ENCODE measurements at places on chromosomes 5 and 9. TPM values are rescaled to one million over a fixed set of nuclear protein-coding genes. Genes with fewer than 3 reads are reported as not detected.

- no peak for DNase-seq
Observed at GRCh38 chr9:129365196-129365595, 187.1 kb upstream of the IER5L start.

- DNase-seq = peak; percentile 9
Observed at GRCh38 chr9:95048225-95049087, 269.1 kb downstream of the FANCC start.

DNA sequence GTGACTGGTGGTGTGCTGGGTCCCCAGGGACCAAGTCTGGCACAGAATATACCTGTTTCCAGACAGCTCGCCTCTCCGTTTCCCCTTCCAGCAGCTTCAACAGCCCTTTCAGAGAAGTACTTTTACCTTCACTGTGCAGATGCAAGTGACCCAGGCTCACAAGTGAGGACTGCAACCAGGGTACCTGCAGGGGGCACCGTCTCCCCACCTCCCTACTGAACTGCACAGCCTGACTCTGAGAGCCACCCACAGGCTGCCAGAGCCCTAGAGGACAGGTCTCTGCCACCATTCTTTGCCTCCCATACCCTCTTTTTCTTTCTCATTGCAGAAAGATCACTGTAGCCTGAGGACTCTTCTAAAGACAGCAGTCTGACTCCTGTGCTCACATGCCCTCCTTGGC lies 15.4 kb downstream of the IL9 start:
- DNase-seq = no peak

- no peak for DNase-seq
Observed at GRCh38 chr9:6924988-6925563, 167.3 kb downstream of the KDM4C start.

GRCh38 chr5:171969288-171969880 lies 37.1 kb downstream of the FBXW11 start:
- DNase-seq = peak; percentile 19

DNA sequence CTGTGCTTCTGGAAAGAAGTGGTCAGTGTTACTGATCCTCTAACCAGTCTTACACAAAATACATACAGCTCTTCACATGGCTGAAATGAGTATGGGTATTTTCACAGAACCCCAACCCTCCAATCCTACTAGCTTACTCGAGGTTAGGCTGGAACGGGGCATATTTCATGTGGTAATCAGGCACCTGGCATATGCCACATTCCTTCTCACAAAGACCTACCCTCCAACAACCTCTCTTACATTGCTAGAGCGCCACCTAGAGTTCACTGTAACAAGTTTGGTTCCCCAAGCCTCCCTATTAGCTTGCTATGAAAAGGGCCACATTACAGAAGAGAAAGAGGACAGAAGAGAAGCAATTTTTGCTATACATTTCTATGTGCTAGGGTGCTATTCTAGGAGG lies 597.3 kb downstream of the PRELID2 start:
- DNase-seq = no peak

DNA sequence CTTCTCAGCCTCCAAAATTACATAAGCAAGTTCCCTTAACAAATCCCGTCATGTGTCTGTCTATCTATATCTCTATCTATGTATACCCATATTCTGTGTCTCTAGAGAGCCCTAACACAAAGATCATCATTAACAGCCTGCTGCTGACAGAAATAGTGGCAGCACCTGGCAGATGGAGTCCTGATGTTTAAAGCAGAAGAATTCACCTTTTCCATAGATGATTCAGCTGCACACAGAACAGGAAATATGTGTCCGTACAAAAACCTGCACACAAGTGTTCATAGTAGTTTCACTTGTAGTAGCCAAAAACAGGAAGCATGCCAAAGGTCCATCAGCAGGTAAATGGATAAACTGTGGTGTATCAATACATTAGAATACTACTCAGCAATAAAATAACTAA lies 45.0 kb upstream of the ACO1 start:
- DNase-seq = no peak

DNA sequence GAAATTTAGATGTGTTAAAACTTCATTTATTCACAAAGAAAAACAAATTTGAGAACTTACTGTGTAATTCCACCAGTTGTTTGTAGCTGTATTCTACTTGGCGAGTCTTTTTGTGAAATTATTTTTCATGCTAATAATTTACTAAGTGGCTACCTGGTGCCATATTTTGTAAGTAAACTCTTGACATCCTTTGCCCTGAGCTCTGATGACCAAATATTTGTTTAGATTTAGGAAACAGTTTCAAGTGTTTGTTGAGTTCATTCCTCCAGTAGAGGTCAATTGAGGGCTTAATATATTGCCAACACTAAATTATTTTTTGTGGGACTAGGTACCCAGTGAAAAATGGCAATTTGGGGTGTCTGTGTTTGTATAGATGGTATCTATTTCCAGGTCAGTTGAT lies 3.7 kb downstream of the CNTLN start:
- DNase-seq = no peak

DNA sequence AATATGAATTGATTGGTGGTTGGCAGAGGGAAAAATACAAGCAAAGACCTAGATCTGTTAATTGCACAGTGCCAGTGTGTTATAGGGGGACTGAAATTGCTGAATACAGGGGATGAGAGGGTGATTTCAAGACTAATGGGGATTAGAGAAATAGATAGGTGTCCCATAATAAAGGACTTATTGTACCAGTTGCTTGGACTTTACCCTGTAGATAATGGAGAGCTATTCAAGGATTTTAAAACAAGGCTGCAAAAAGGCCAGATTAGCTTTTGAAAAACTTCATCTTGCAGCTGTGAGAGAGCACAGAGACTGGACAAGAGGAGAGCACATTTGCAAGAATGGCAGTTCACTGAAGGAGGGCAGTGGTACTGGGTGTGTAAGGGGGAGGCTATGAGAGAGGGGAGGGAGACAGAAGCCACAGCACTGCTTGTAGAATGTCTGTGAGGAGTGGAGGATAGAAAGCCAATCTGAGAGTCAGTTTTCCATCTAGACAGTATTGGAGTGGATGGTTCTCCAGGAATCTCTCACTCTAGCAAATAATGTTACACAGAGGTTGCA lies 28.8 kb upstream of the SCAMP1 start:
- DNase-seq = no peak

- no peak for DNase-seq
Observed at GRCh38 chr9:116817762-116818161, 130.7 kb downstream of the TRIM32 start.

DNA sequence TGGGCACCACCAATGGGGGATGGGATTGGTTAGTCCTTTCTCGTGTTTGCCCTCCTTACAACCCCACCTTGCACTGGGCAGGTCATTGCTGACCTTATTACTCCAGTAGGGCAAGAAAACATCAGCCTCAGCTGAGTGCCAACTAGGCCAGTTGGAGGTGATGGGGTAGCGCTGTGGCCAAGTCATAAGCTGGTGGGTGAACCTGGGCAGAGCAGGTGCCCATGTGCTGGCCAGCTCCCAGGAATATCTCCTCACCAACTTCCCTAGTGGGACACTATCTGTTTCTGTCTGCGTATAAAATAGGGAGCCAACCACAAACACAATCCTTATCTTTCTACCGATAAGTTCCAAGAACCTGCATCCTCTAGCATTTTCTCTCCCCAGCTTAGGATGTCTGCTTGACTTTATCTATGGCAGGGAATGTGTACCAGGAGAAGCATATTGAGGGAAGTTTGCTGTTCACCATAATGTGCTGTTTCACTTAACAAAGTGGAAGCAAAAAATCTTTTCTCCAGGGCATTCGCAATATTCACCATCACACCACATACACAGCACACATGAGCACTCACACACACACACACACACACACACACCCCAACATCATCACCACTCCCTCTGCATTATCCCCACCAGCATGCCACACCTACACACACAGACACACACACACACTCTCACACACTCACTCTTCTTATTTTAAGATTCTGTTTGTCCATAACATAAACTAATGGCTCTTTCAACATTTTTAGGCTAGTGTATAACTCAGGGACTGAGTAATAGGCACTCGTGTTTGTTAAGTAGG lies 390.0 kb downstream of the ENC1 start:
- no peak for DNase-seq

NUP214 gene
- 21.7 TPM for total RNA-seq

CCDC127 gene
- total RNA-seq = 4.8 TPM

THBS4 gene
- 12.3 TPM for total RNA-seq

C5orf47 gene
- not detected for total RNA-seq

EMB gene
- total RNA-seq = 19.6 TPM

All from skin of body (tissue), 3 donors.